ENCODE measurements at places on chromosomes 11 and 22. TPM values are rescaled to one million over a fixed set of nuclear protein-coding genes. Genes with fewer than 3 reads are reported as not detected.

Gene OR5AR1
- polyA plus RNA-seq = not detected

Gene CD59
- polyA plus RNA-seq = 288 TPM

Gene CABP7
- polyA plus RNA-seq = 0.12 TPM

Gene PRG3
- 0.33 TPM for polyA plus RNA-seq

DNA sequence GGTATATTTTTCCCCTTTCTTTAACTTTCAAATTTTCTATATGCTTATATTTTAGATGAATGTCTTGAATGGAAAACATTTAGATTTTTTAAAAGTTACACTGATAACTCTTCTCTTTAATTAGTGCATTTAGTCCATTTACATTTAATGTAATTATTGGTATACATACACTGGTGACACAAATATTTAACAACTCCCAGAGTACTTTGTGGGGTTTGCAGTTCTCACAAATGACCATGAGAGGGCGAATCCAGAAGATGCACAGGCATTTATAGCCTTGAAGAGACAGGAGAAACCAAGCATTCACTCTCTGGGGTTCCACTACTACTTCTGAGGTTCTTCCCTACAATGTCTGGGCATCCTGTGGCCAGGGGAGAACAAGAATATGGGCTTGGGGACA, 125.1 kb downstream of the TIMP3 start:
- DNase-seq = no peak

DNA sequence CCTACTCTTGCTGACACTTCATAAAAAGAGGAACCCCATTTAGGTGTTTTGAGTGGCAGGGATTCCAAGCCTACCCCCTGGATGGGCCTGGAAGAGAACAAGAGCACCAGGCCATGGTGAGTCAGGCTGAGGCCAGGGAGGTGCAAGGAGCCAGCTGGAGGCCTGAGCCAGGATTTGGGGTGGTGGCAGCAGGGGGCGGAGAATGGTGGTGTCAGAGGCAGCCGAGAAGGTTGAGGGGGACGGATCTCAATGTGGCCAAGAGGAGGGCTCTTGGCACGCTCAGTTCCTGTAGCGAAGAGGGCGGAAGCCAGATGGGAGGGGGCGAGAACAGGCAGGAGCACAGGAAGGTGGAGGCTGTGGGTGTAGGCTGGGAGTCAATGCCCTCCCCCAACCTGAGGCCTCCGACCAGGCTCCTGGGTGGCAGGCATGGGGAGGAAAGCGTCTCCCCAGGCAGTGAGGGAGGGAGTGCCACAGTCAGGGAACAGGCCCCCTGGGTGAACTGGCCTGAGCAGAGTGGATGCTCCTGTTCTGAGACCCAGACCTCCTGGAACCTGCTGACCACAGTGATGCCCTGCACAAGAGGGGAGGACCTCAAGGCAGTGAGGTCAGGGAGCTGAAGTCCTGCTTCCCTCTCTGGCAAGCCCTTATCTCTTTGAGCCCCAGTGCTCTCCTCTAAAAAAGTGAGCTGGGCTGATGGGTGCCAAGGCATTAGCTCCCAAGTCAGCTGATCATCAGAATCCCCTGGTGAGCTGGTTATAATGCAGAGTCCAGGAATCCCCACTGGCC, 13.9 kb downstream of the RTN4RL2 start:
- no peak for DNase-seq

DNA sequence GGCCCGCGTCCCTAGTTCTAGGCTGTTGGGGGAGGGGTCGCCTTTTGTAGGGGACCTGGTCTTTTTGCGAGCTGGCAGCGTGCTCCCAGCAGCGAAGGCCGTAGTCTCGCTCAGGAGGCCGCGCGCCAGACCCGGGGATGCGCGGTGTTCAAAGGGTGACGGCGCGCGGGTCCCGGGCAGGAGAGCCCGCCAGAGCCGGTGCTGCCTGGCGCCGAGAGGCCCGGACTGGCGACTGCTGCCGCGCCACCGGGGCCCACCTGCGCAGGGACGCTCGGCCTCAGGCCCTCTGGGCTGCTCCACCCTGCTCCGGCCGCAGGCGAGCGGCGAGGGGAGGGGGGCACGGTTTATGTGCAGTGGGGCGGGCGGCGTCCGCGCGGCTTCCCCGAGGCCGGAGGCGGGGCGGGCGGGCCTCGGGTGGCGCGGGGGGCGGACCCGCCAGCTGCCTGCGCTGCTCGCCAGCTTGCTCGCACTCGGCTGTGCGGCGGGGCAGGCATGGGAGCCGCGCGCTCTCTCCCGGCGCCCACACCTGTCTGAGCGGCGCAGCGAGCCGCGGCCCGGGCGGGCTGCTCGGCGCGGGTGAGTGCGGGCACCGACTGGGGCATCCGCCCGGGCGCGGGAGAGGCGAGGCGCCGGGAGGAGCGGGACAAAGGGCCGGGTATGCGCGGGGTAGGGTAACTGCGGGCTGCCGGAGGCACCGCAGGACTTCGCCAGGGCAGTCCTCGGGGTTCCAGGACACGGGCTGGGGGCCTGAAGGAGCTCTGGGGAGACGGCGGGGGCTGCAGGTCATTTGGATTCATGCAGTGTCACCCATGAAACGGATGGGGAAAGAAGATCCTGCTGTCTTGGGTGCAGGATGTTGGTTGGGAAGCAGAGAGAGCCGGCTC, at the start of gene PRSS23:
PRSS23 (plus strand) TSS at position 467 of the 884 bp plus-strand sequence. CDS start 7,102 bp downstream, outside the sequence.
- no peak for DNase-seq

GRCh38 chr22:17957204-17957603, 67.2 kb downstream of the MICAL3 start:
- no peak for DNase-seq

DNA sequence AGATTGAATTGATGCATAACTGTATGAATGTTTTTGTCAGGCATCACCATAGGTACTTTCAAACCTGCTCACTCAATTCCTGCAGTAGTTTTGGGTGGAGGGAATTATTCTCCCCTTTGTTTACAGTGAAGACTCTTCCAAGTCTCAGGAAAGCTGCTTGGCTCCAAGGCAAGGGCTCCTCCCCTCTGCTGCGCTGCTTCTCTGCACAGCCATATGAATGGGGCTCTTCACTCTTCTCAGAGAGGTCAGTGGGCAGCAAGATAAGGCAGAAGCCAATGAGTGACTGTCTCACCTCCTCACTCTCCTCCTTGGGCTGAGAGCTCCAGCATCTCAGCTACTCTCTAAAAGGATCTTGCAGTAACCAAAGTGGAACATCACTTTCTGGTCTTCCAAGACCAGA, 165.7 kb upstream of the TTC12 start:
- DNase-seq = no peak

GRCh38 chr11:119109843-119110242, 2.7 kb downstream of the C2CD2L start:
- DNase-seq = no peak

- DNase-seq = no peak
Measured at GRCh38 chr11:19428206-19429002, 187.7 kb upstream of the E2F8 start.

GRCh38 chr11:131483877-131484276, 113.5 kb downstream of the NTM start:
- no peak for DNase-seq

DNA sequence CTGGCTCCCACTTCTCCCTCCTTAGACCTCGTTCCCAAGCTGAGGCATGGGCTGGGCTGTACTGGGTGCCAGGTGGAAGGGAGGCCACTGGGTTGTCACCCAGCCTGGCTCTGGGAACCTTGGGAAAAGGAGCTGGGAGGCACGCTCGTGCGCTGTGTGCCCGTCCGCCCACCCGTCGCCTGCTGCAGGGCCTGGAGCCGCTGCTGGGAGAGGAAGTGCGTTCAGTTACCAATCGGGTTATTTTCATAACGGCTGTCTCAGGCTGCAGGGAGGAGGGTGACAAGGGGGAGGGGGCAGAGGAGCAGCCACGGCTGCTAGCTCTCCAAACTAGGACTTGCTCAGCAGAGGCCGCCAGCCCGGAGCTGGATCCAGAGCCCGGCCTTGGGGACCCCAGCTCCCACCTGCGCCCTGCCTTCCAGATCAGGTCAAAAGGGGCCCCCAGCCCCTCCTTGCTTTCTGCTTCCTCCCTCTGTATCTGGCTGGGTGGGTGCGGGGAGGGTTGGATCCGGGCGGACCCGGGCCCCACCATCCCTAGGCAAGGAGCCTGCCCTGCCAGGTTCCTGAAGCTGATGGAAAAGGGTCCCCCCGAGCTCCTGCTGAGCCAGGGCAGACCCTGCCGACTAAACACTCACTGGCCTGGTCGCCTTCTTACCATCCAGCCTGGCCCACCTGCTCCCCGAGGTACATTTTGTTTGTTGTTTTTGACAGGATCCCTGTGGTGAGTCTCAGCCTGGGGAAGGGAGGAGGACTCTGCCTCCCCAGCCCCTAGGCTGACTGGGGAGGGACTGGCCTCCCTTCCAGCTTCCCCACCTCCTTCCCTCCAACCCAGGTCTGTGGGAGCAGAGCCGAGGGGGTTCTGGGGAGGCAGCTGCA, 14.3 kb downstream of the DGKZ start:
- DNase-seq = no peak

DNA sequence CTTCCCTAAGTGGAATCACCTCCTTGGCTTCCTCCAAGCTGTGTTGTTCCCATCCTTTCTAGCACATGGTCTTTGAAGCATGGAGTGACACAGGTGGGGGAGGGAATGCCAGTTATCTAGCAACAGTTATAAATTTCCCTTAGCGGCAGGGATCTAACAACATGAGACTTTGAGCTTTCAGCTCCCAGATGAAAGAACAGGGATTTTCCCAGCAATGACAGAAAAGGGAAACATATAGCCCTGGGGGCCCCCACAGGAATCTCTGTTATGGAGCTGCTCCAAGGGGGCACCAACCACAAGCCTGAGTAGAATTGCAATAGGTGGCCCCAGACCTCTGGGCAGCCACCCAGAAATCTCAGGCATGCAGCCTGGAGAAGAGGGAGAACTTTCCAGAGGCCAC, 163.0 kb downstream of the GRIK4 start:
- DNase-seq = no peak

DNA sequence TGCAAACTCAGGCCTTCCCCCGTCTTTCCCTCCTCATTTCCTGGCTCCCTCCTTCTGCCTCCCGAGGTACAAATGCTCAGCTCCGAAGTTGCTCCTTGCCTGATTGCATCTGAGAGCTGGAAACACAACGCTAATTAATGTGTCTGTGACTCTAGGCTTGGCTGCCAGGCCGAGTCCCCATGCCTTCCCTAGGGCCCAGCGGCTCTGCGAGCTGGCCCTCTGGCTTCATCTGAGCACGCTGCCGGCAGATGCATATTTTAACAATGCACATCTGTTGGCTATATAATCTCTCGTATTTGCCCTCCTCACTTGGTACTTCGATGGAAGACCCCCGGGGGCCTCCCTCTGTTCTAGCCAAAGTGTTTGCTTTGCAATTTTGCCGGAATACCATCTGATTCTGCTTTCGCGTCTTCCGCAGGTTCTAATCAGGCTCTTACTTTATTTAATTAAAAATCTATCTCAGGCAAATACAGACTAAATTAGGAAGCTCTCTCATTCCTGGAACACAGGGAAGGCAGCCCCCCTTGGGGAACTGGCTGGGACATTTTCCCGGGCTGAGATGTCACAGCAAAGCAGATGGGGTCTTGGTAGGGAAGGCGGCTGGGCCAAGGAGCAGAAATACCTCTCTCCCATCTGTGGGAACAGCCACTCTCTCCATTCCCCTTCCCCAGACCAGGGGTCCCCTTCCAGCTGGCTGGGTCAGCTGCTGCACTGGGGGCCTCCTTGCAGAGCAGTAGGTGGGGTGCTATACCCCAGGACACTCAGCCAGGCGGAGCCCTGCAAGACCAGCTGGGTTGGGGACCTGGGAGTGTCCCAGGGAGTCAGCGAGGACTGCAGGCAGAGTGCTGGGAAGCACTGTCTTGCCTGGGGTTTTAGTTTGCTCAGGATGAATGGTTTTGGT, 162.8 kb downstream of the ST3GAL4 start:
- no peak for DNase-seq

DNA sequence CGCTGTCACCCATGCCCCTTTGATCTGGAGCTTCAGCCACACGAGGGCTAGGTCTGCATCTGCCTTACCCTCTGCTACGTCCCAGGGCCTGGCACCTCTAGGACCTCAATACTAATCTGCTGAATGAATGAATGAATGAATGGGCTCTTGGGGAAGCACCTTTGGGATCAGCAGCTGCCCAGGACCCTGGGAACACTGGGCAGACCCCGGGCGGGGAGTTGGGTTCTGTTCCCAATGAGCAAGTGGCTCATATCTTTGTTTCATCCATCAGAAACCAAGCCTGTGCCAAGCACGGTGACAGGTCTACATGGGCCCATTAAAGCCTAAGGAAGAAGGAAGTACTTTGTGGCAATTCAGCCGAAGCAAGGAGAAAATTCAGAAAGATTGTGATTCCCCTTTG, 41.5 kb upstream of the SHISAL1 start:
- DNase-seq = no peak

DNA sequence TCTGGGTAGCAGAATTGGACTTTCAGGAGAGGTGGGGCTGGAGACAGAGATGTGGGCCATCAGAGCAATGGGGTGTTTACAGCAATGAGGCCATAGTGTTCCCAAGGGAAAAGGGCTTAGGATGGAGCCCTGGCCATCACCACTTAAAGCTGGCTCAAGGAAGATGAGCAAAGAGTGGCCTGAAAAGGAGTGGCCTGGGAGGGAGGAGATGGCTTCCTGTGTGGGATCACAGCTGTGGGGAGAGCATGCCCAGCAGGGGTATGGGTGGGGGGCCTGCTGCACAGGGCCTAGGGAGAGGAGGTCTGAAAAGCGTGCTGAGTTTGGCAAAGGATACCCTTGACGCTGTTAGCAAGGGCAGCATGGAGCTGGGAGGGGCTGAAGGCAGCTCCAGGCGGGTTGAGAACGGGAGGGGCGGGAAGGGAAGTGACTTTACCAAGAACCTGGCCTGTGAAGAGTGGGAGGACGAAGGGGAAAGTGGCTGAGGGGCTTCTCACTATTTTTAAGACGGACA, 13.9 kb downstream of the LRRC32 start:
- no peak for DNase-seq

- DNase-seq = no peak
Measured at GRCh38 chr22:40200795-40201530, 23.2 kb downstream of the TNRC6B start.

DNA sequence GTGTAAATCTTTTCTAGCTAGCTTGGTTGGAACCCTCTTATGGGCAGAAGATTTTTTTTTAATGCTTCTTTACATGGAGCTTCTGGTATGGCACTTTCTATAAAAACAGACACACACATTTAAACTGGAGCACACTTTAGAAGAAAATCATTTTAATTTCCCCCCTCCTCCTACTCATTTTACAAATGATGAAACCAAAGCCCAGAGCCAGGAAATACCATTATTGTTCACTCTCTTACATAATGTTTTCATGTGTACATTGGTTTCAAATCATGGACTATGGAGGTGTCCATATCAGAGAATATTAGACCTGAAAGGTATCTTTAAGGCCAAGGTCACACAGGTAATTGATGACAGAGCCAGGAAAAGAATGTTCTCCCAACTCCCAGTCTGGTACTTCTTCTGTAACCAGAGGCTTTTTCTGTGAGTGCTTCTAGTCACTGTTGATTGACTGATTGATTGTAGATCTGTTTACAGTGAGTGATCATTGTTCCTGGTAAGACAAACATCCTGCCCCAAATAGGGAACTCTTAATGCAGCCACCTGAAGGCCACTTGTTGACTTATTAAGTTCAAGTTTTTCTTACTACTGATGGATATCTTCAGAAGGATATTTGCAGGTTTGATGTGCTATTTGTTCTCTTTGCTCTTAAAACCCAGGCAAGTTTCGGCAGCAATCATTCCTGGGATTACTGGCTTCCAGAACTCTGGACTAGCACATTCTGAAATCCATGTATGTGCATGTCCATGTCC, 26.8 kb upstream of the ME3 start:
- no peak for DNase-seq

- no peak for DNase-seq
Measured at GRCh38 chr11:92830377-92831155, 138.9 kb upstream of the MTNR1B start.

GRCh38 chr22:19228179-19228578, 49.6 kb upstream of the SLC25A1 start:
- DNase-seq = no peak

Data from right renal cortex interstitium (tissue), 3 donors.